ENCODE measurements at places on chromosomes 6 and 20. TPM values are rescaled to one million over a fixed set of nuclear protein-coding genes. Genes with fewer than 3 reads are reported as not detected.

Gene SLC22A2
- not detected for total RNA-seq

Gene CLPSL1
- not detected for total RNA-seq

Gene OGFR
- 54.5 TPM for total RNA-seq

- no peak for DNase-seq
Measured at GRCh38 chr6:159304641-159305040, 135.4 kb downstream of the FNDC1 start.

Gene MAFB
- 3.7 TPM for total RNA-seq

DNA sequence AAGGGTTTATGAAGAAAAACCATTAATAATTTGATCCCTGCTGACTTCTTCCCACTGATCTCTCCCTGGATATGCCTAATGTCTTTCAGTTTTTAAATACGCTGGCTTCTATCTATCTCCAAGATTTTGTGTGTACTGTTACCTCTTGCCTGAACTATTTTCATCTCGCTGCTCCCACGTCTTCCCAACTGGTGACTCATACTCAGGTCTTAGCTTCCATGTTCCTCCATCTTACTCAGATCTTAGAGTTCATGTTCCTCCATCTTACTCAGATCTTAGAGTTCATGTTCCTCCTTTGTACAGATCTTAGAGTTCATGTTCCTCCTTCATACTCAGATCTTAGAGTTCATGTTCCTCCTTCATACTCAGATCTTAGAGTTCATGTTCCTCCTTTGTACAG lies 21.6 kb downstream of the GPR6 start:
- no peak for DNase-seq

DNA sequence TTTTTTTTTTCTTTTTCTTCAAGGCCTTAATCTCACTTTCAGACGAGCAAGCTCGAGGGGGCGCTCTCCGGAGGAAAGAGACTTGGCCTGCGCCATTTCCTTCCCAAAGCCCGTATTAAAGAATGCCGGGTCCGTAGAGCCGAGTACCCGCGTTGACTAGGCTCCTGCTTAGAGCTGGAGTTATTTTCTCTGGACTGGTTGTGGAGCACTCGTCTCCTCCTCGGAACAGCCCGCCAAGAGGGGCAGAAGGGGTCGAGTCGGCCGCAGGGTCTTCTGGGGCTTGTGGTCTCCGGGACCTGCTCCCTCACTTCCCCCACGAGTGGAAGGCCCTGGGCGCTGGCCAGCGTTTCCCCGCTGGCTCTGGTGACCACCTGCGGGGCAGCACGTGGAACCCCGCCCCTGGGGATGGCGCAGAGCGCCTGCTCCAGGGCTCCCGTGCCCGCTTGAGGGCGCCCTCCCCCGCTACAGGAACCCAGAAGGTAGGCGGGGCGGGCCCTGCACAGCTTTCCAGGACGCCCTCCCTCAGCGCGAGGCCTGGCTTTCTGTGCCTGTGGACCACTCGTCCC lies 2.7 kb upstream of the MEI4 start:
- peak; percentile 2 for DNase-seq

- no peak for DNase-seq
Measured at GRCh38 chr6:88538130-88538706, 372.1 kb upstream of the CNR1 start.

Gene PAK5
- total RNA-seq: not detected

Gene OTOR
- total RNA-seq: not detected

- no peak for DNase-seq
Measured at GRCh38 chr6:142421285-142422117, 119.7 kb downstream of the ADGRG6 start.

GRCh38 chr6:107546691-107547450 lies 57.0 kb downstream of the SOBP start:
- no peak for DNase-seq

Gene TRIM10
- total RNA-seq: not detected

Gene SPEF1
- total RNA-seq: not detected

GRCh38 chr20:51259455-51259854 lies 236.5 kb upstream of the KCNG1 start:
- DNase-seq: no peak
